ENCODE measurements at places on chromosomes 12 and 14.

DNA sequence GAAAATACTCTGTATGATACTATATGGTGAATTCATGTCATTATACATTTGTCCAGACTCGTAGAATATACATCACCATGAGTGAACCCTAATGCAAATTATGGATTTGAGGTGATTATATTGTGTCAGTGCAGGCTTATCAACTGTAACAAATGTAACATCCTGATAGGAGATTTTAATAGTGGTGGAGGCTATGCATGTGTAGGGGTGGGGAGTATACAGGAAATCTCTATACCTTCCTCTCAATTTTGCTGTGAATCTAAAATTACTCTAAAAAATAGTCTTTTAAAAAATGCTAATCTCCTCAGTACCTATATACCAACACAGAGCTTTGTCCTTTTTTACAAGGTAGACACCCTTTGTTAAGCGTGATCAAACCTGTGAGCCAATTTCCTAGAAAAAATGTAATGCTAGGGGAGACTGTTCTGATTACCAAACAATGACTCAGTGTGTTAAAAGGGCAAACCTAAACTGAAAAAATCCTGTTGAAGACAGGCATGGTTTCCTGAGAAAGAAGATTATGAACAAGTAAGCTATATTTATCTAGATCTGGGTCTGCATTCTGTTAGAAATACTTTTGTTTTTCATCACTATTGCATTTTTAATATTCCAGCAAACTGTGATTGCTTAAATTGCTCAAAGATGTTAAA is 170.9 kb downstream of the DUSP6 start:
- no peak for DNase-seq

GRCh38 chr14:75283162-75283832 is 4.7 kb downstream of the FOS start:
- no peak for DNase-seq

GRCh38 chr12:42260518-42260917 is 22.5 kb upstream of the YAF2 start:
- no peak for DNase-seq

GRCh38 chr12:122785503-122785902 is 11.1 kb downstream of the CCDC62 start:
- no peak for DNase-seq

All from NCI-H187 (cell line).